Heart right ventricle (tissue), 16 donors: ENCODE measurements at places on chromosomes 2 and 18. TPM values are rescaled to one million over a fixed set of nuclear protein-coding genes. Genes with fewer than 3 reads are reported as not detected.

GRCh38 chr2:235506291-235506996 is 12.6 kb downstream of the AGAP1 start:
- no peak overlapping the region for H3K27ac ChIP-seq
- no peaks in the 10 kb centered on the region for H3K27me3 ChIP-seq
- H3K4me3 ChIP-seq, result no peak overlapping the region
- H3K4me1 ChIP-seq, result peaks cover 51% of the 10 kb centered on the region

- H3K27me3 ChIP-seq, result no peaks in the 10 kb centered on the region
- no peak for DNase-seq
- H3K4me3 ChIP-seq, result no peak overlapping the region
- no peaks in the 10 kb centered on the region for H3K4me1 ChIP-seq
Observed at GRCh38 chr2:206563374-206563773, 78.9 kb upstream of the FAM237A start.

GRCh38 chr2:214005337-214005736 is 405.5 kb upstream of the VWC2L start:
- H3K4me3 ChIP-seq, result no peak overlapping the region
- no peak overlapping the region for H3K27ac ChIP-seq
- no peaks in the 10 kb centered on the region for H3K4me1 ChIP-seq
- DNase-seq, result no peak

DNA sequence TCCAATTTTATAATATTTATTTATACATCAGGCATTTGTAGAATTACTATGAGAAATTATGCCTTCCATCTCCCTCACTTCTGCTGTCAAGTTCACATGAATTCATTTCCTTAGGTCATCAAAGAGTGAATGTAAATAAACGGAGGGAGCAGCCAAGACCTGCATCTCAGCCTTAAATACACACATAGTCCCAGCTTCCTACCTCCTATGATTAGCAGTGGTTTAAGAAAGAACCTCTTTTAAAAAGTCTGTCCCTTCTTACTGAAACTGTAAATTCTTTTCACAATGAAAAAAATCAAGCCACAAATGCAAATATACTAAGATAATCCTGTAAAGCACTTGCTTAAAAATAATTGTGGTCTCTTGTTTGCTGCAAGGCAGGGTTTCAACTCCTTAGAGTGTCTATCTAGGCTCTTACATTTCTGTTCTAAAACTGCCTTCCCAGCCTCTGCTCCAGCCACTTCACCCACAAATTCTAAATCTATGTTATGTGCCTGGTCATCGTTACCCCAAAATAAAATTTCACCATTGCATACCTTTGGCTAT is 532.7 kb upstream of the FSHR start:
- H3K4me1 ChIP-seq, result no peaks in the 10 kb centered on the region
- no peak for DNase-seq
- H3K27ac ChIP-seq, result no peak overlapping the region
- H3K27me3 ChIP-seq, result no peaks in the 10 kb centered on the region

GRCh38 chr2:55025627-55026026 is 24.6 kb downstream of the RTN4 start:
- DNase-seq, result no peak
- H3K27me3 ChIP-seq, result no peaks in the 10 kb centered on the region
- no peaks in the 10 kb centered on the region for H3K36me3 ChIP-seq
- no peak overlapping the region for H3K4me3 ChIP-seq
- peaks cover 57% of the 10 kb centered on the region for H3K4me1 ChIP-seq
- no peak overlapping the region for H3K27ac ChIP-seq

The GALNT5 gene
- total RNA-seq, result 0.08 TPM

The GAL3ST2 gene
- not detected for total RNA-seq
